NCI-H1048 (cell line): ENCODE measurements at places on chromosomes 2 and 18.

DNA sequence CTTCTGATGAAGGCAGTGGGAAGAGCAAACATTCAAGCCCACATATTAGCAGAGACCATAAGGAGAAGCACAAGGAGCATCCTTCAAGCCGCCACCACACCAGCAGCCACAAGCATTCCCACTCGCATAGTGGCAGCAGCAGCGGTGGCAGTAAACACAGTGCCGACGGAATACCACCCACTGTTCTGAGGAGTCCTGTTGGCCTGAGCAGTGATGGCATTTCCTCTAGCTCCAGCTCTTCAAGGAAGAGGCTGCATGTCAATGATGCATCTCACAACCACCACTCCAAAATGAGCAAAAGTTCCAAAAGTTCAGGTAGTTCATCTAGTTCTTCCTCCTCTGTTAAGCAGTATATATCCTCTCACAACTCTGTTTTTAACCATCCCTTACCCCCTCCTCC is 35.4 kb downstream of the CCNT2 start:
- DNase-seq = no peak

DNA sequence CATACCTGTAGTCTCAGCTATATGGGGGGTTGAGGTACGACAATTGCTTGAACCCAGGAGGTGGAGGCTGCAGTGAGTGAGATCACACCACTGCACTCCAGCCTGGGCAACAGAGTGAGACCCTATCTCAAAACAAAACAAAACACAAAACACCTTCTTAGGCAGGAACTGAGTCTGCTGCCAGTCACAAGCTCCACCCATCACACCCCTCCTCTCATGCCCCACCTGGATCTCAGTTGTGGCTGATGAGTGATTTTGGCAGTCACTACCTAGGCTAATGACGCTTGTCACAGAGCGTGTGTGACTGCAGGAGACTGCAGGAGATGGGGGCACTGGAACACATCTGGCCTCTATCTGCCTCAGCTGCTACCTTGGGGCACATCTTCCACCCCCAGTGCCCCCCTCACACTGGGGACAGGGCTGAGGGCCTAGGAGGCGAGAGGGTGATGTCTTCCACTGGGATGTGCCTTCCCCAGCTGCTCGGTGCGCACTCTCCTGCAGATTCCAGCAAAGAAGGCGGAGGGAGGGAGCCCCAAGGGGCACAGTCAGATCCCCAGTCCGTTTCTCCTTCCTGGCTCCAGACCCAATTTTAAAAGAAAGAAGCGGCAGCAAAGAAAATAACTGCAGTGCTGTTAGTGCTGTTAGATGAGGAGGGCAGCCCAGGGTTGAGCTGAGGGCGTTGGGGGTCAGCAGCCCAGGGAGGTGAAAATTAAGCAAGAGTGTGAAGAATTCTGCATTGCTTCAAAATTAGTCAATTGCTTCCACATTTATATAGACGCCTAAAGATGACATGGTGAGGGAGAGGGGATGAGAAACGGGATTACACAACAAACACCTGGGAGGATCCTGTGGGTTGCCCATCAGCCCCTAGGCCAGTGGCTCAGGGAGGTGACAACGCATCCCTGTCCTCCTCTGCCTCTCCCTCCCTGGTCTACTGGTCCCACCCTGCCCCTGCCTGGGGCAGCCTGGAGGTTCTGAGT is 143.6 kb upstream of the HAAO start:
- DNase-seq = no peak

- DNase-seq = no peak
Observed at GRCh38 chr18:57243624-57244179, 96.8 kb downstream of the BOD1L2 start.

GRCh38 chr2:120783371-120783791 is 47.7 kb downstream of the GLI2 start:
- no peak for DNase-seq

GRCh38 chr18:22325396-22325795 is 92.3 kb downstream of the CTAGE1 start:
- DNase-seq = no peak

- DNase-seq = no peak
Observed at GRCh38 chr2:10252661-10253060, 50.0 kb upstream of the HPCAL1 start.

DNA sequence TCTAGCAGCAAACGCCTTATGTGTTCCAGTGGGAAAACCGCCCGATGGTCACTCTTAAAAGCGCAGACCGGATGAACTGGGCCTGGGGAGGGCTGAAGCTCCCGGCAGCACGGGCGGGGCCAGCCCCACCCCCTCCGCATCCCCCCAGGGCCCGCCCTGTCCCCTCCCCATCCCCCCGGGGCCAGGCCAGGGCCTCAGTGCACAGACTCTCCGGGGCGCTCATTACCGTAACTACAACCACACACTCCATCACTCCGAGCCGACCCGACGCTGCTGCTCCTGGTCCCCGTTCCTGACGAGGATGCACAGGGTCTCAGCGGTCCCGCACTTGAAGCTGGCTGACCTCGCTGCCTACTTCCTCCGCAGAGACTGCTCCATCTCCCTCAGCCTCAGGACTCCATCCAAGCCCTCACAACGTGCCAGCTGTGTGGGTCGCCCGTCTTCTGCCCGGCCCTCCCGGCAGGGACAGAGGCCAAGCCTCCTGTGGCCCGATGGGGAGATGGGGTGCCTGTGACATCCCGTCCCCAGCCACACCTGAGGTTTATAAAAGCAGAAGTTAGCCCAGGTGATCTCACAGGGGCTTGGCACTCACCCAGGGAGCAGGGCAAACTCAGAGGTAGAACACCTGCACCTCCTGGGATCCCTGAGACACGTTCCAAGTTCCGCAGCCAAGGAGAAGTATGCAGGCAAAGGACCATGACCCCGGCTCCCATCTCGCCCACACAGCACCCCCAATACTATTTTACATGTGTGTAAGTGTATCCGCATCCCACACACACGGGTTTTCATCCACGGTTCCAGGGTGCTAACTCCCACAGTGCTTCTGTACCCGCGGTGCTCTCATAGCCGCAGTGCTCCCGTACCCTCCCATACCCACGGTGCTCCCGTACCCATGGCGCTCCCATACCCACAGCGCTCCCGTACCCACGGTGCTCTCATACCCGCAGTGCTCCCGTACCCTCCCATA is 36.0 kb downstream of the SLC66A2 start:
- no peak for DNase-seq

DNA sequence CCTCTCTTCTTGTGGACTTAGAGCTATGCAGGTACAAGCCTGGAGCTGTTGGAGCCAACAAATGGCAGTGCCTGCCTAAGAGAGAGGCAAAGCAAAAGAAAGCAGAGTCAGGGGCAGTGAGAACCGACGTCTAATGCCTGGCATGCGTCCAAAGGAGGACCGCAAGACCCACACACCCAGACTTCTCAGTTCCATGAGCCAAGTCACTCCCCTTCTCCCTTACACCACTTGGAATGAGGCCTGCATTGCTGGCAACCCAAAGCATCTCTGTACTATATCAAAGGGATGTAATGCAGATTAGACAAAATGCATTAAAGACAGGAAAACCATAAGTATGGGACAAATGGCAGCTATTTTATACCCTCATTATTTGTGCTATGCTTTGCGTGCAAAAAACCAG is 49.9 kb upstream of the RNU4ATAC start:
- no peak for DNase-seq

DNA sequence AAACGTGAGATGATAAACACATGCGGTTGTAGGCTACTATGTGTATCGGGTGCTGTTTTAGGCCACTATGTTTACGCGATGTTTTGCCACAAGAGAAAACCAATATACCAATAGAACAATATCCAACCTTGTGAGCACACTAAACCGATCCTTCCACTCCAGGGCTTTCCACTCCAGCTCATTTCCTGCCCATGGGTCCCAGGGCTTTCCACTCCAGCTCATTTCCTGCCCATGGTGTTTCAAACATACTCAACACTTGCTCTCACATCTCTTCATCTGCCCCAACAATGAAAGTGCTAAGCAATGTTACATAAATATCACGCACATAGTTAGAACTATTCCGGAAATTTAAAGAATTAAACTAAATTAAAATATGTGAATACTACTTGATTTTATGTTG is 80.0 kb downstream of the EPB41L3 start:
- no peak for DNase-seq

DNA sequence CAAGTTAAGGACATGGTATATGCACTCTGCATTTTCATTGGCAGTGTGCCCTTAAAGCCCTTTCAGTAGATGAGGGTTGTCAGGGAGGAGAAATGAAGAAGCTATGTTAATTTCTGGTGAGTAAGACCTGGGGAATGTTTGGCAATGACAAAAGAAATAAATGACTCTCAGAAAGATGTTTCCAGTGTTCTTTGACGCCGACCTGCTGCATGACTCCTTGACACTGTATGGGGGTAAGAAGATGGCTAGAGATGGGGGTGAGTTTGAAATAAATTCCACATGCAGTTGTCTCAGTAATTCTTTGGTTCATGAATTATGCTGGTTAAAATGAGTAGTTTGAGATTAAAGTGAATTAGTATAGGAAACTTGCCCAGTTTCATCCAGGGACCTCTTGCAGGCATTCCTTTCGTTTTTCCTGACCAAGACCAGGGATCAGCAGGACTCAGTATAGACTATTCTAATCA is 5.9 kb downstream of the CCDC121 start:
- DNase-seq = no peak

GRCh38 chr2:127674241-127675209 is 805 bp downstream of the LIMS2 start:
- no peak for DNase-seq
